Left kidney (tissue), 8 donors: ENCODE measurements at places on chromosomes 7 and 10. TPM values are rescaled to one million over a fixed set of nuclear protein-coding genes. Genes with fewer than 3 reads are reported as not detected.

The TUBB8 gene
- polyA plus RNA-seq = 1.1 TPM

The GIMAP1 gene
- polyA plus RNA-seq = 2.4 TPM

The AOAH gene
- 1.7 TPM for polyA plus RNA-seq

The PDZD8 gene
- 48.4 TPM for polyA plus RNA-seq

The TAS2R3 gene
- 1.2 TPM for polyA plus RNA-seq

The CALY gene
- polyA plus RNA-seq = 0.12 TPM

The ZNF487 gene
- polyA plus RNA-seq = 13.7 TPM

The MPLKIP gene
- 42.6 TPM for polyA plus RNA-seq

The LIPM gene
- polyA plus RNA-seq = not detected

The NUTM2E gene
- polyA plus RNA-seq = 0.18 TPM

The RHOBTB1 gene
- 99.3 TPM for polyA plus RNA-seq

The GNAT3 gene
- polyA plus RNA-seq = not detected

The CRHR2 gene
- 0.07 TPM for polyA plus RNA-seq

The BHLHA15 gene
- not detected for polyA plus RNA-seq

The CTBP2 gene
- 83.5 TPM for polyA plus RNA-seq

The CYP2C19 gene
- polyA plus RNA-seq = 0.12 TPM

The ZNF503 gene
- 45.2 TPM for polyA plus RNA-seq

The FFAR4 gene
- polyA plus RNA-seq = not detected

The TMEM140 gene
- polyA plus RNA-seq = 25.9 TPM

The TRPV5 gene
- 1.5 TPM for polyA plus RNA-seq

The MBL2 gene
- not detected for polyA plus RNA-seq

The CYP2E1 gene
- 2.8 TPM for polyA plus RNA-seq

The STYXL1 gene
- polyA plus RNA-seq = 47.5 TPM

The NEUROG3 gene
- polyA plus RNA-seq = not detected

The ZC3HAV1L gene
- polyA plus RNA-seq = 29.3 TPM

The INSYN2A gene
- 2.6 TPM for polyA plus RNA-seq

The UCMA gene
- polyA plus RNA-seq = not detected

The CD36 gene
- 32.9 TPM for polyA plus RNA-seq

The SLC16A12 gene
- 33.3 TPM for polyA plus RNA-seq
